ENCODE measurements at places on chromosomes 3 and 15.

- no peak for DNase-seq
These were observed 106.5 kb downstream of the LIPC start for GRCh38 chr15:58538225-58538727.

DNA sequence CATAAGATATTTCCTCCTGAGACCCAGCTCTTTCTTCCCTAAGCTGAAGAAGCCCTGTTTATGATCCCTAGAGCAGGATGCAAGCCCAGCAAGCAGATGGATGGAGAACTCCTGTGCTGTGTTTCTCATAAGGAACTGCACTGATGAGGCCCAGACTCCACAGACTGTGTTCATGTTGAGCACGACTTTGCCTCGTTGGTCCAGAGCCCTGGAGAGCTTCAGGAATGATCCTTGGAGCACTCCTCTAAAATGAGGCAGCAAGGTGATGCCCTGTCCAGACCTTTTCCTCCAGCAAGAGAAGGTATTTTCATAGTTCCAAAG is 83.8 kb downstream of the MYLK start:
- DNase-seq, result peak; percentile 61

DNA sequence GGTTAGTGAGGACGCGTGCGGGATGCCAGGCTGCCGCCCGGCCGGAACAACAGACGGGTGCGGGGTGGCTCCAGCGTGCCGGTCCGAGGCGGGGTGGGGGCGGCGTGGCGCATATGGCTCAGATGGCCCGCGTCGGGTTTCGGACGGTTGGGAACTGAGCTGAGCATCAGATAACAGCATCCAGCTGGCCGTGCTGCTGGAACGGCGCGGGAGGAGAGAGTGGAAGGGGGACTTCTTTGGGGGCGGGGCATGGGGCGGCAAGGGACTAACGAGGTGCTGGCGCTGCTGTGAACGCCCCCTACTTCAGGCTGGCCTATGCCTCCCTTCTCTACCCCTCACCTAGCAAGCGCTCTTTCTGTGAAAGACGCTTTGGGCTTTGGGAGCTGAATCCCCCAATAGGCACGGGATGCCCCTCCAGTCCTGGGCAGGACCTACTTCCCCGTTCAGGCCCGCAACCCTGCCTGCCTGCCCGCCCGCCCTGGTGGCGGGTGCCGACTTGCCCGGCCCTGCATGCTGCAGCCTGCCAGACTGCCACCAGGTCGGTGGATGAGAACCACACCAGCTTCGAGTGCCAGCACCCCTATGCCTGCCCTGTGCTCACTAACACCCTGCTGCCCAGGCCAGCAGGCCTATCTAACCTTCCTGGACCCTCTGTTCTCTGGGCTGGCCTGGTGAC is 542 bp downstream of the INKA1 start:
- no peak for DNase-seq

DNA sequence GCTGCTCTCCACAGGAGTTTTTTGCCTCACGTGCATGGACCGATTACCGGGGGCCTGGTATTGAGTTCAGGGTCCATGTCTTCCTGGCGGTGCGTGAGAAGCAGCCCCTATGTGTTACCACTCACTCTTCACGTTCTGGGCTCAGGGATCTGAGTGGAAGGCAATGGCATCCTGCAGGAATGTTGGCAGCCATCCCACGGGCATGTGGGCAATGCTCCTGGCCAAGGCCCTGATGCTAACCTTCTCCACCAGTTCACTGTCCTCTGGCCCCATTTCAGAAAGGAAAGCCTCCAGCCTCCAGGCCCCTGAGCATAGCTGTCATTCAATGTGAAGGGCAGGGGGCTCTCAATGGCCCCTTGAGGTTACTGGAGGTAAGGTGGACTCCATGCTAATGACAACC is 43.0 kb upstream of the KY start:
- peak; percentile 39 for DNase-seq

GRCh38 chr15:97521381-97522285 is 438.9 kb upstream of the ARRDC4 start:
- no peak for DNase-seq

All from AG10803 (cell line).